ENCODE measurements at places on chromosomes 4 and X.
A peak's percentile ranks its signal among the peaks of the same experiment; 100 is the strongest.

DNA sequence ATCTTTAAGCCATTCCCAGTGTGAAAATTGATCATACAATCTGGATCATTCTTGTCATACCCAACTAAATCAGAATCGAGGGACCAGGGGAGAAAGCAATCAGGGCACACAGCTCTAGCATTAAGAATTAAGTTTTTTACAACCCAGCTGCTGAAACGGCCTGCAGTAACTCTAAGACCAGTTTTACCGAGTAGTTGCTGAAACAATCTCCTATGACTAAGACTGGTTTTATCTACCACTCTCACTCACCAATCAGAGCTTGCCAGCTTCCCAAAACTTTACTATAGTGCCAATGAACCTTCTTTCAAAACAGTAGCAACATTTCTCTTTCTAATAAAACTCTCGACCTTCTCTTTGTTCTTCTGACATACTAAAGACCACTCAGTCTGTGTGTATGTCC, 2.8 kb upstream of the SAP30 start:
- DNase-seq = no peak

DNA sequence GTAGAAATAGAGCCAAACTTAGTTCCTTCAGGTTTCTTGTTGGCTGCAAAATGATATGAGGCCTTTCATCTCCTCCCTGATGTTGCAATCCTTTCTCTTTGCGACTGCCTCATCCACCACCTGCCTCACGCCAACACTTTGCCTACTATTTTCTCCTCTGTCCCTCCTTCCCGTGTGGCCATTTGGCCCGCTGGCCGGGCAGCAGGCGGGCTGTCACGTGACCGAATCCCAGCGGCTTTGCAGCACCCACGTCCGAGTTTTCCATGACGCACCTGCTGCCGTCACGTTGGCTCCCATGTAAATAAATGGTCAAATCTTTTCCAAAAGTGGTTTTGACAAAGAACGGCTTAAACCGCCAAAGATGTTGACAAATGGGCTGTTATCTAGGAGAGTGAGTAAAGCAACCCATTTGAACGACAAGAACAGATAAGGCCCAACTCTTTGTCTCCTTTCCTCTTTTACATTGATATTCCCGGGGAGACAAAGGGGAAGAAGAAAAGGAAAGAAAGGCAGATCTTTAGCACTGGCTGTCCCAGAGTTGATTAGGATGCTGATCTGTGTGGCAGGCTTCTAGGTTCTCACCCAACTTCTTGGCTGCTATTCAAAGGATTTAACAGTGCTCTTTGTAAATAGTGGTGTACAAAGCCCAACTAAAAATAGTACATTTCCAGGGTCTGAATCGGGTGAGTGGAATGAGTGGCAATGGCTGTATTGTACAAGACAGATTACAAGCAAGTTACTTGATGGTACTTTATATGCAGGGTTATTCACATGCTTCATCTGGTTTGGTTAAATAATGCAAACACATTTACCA, 174.2 kb upstream of the JADE1 start:
- DNase-seq = peak; percentile 2

GRCh38 chrX:151902813-151903591, 9.7 kb upstream of the MAGEA4 start:
- DNase-seq = no peak

DNA sequence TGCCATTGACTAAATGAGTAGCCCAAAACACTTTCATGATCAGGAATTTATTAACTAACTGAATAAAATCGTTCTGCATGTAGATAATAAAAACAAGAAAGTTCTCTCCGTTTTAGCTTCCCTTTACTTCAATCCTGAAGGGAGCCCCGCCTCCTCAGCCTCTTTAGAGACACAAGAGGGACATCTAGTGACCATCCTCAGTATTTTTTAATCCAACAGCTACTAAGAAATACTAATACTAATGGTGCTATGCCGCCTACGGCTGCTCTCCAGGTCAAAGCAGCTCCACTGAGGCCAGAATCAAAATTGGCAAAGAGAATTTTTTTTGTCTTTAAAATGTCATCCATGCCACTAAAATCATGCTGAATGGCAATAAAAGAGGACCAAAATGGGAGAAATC, 3.2 kb upstream of the PCDH19 start:
- DNase-seq = peak; percentile 56

DNA sequence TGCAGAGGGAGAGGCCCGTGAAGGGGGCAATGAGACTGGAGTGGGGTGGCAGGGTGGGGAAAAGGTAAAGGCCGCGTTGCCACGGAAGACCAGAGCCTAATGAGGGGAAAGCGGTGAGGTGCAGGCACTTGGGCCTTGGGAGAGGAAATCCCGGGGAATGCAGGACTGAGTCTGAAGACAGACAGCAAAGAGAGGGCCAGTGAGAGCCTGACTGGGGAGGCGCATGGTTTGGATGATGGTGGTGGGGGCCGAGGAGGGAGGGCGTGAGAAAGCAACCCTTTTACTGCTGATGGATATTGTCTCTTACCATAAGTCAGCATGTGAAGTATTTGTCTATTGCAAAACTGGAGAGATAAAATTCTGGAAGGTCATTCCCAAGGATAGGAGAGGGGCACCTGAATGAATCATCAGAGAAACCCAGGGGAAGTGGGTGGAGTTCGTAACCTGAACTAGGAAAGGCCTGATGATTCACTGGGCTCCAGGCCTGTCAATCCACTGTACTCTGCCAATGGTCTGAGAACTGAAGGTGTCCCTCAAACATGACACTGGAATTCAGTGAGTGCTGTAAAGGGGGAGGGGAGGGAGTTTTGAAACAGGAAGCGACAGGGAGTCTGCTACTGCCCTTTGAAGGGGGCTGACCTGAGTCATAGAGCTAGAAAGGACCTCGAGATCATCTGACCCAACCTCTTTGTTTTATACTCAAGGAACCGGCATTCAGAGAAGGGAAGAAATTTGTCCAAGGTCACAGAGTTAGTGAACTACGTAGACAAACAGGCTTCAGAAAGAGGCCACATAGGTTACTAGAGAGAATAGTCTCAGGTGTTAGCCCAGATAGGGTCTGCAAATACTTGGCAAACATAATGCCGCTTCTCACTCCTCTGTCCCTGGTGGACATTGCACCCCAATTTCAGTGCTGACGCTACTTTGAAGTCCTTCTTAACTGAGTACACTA, 52.2 kb downstream of the NALF2 start:
- no peak for DNase-seq

DNA sequence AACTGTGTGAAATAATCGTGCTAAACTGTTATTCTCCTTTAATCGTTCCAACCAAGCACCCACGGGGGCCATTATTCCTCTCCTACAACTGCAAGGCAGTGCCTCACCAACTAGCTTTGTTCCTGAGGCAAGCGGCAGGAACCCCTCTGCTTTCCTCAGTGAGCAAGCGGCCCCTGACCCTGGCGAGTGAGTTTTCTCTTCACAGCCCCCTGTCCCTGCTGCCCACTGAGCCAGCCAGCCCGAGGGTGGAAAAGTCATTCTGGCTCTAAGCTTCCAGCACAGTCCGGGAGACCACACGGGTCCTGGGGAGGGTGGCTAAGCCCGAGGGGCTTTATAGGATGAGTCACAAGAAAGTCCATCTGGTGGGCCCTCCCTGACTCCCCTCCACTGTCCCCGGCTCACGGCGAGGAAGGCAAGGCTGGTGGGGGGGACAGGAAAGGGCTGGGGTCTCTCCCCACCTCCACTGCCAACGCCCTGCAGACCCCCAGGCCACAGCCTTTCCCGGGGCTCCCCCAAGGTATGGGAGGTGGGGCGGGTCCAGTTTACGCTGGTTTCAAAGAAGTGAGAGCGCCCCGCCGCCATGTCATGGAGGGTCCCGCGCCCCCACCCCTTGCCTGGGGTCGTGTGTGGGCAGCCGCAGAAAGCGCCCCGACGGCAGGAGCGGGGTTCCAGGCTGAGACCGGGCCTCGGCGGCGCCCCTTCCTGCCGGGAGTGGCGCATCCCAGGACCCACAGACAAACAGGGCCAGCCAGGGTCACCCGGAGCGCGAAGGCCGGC, 45.0 kb downstream of the CPLX1 start:
- DNase-seq = no peak

DNA sequence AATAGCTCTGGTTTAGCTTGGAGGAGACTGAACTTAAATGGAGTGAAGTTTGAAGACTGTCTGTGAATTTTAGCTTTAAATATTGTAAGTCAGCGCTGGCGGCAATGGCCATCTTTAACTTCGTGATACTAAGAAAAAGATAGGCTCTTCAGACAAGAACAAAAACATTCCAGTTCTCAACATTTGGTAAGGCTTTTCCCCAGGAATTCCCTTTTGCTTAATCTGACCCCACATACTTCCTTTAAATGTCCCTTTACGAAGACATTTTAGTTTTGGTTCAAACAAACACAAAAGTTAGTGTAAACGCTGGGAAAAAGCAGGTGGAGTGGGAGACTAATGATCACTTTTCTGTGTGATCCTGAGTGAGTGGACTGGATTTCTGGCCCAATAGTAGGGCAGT, 106.2 kb downstream of the MAML3 start:
- no peak for DNase-seq

DNA sequence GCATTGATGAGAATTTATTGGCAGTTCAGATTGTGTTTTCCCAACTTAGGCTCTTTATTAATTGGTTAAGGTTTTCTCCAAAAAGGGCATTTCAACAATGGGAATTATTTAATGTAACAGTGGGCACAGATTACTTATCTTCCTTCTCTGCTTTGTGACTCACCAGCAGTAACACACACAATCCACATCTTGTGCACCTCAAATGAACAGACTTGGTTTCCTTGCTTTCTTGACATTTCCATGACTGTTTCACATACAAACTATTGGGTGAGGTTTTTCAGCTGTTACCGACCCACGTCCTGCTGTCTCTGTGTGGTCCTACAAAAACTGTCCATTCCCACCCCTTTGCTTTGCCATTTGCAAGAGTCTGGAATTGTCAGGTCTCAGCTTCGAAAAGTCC, 38.1 kb downstream of the CCNI start:
- no peak for DNase-seq

DNA sequence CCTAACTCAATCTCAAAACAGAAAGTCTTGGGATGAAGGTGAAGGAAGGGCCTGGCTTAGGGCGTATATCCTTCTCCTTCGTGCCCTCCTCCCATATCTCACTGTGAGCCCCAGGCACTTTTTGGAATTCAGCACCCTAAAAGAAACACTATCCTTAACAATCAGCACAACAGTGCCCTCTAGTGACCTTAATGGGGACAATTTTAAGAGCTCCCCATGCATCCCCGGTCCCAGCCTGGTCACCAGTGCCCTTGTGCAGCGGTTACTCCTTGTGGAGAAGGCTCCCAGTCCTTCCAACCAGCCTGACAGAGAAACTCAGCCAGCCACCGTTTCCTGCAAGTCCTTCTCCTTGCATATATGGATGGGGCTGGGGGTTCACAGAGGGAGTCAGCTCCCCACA, 4.2 kb downstream of the PAK3 start:
- no peak for DNase-seq

DNA sequence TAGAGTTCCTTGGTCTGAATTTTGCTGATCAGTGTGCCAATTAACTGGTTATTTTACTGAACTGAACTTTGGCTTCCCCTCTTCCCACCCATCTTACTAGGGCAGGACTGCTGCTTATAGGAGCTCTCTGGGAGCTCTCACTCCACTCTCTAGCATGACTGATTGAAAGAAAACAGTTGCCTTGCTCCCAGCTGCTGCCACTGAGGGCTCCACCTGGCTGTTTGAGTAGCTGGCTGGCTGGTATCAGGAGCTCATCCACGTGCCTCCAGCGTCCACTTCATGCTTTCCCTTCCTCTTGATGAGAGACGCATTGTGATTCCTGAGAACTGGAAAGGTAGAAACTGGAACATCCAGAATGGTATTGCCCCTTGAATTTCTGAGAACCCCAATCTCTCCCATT, 73.0 kb upstream of the KLHL13 start:
- DNase-seq = no peak

GRCh38 chr4:15610855-15611254, 44.3 kb downstream of the FBXL5 start:
- DNase-seq = no peak

Data from DMS 273 treated with DMSO at 0.1 percent for 48 hours (cell line).